Umbilical cord (tissue), 2 donors: ENCODE measurements at places on chromosomes 7 and 10.

- DNase-seq: no peak
Measured at GRCh38 chr7:126778101-126778500, 474.6 kb downstream of the GRM8 start.

DNA sequence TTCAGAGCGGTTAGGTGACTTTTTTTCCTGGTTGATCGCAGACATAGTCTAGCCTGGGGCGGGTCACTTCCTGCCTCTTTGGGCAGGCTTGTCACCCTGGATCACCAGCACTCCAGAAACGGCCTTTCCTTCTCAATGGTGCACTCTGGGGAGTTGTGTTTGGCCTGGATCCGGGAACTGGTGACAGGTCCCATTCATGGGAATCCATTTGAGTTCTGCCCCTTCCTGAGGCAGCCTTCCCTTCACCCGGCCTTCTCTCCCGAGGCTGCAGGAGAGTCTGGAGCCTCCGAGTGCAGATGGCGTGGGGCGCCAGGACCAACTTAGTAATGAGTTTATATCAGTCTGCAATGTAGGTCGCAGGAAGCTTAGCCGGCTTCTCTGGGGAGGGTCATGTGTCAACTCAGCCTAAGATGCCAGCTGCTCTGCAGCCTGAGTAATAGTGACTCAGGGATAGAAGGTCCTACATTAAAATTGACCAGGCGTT lies 54.2 kb downstream of the TACR2 start:
- peak; percentile 69 for DNase-seq

DNA sequence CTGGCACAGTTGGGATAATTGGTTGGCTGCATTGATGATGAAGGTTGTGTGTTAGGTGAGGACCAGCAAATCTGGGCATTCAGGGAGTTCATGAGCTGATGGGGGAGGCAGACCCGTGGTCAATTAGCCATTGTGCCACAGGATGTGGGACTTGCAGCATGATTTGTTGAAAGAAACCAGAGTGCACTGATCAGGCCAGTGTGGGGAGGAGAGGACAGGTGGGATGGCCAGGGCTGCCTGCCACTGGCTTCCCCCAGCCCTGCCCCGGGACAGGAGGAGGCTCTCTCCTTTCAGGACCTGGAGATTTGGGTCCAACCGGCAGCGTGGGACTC lies 4.3 kb downstream of the CLIP2 start:
- DNase-seq: no peak

- DNase-seq: peak; percentile 24
Measured at GRCh38 chr10:48981310-48981907, 41.8 kb upstream of the LRRC18 start.

DNA sequence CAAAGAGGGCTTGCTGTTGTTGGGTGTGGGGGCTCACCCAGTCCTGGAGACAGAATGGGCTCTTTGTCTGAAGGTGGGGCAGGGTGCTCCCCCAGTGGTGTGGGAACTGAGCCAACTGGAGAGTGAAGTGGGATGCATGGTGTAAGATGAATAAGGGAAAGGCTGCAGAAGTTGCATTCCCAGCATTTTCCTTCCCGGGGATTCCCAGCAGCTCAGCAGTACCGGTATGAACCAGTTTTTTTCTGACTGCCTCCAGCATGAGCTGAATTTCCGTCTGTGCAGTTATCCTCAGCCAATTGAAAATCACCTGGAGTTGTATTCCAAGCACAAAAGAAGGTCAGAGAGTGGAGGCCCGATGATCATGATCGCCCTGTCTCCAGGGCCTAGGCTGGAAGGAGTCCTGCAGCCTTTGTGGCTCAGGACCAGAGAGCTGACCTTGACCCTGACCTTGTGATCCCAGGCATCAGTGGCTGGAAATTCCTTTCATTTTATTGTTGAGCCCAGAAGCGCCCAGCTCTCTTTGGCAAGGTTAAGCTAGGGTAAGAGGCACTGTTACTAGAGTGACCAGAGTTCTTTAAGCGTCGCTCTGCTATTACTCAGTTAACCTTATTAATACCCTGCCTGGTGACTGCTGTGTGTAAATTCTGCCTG lies 33.4 kb downstream of the OGDH start:
- peak; percentile 91 for DNase-seq

- DNase-seq: no peak
Measured at GRCh38 chr10:538895-539294, 150.6 kb downstream of the DIP2C start.

DNA sequence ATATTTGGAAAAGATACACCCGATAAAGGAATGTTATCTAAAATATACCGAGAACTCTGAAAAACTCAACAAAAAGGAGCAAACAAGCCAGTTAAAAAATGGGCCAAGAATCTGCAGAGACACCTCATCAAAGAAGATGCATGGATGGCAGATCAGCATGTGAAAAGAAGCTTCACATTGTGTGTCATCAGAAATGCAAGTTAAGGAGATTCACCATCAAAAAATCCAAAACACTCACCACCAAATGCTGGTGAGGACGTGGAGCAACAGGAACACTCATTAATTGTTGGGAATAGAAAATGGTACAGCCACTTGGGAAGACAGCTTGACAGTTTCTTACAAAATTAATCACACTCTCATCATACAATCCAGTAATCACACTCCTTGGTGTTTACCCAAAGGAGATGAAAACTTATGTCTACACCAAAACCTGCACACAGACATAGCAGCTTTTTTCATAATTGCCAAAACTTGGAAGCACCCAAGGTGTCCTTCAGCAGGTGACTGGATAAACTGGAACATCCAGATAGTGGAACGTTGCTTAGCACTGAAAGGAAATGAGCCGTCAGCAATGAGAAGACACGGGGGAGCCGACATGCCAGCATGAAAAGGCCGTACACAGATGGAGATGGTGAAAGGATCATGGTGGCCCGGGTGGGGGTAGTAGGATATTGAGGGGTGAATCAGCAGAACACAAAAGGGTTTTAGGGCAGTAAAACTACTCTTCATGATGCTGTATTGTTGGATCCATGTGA lies 27.9 kb upstream of the PWWP2B start:
- no peak for DNase-seq

GRCh38 chr10:7042419-7043054 lies 368.3 kb downstream of the SFMBT2 start:
- no peak for DNase-seq

DNA sequence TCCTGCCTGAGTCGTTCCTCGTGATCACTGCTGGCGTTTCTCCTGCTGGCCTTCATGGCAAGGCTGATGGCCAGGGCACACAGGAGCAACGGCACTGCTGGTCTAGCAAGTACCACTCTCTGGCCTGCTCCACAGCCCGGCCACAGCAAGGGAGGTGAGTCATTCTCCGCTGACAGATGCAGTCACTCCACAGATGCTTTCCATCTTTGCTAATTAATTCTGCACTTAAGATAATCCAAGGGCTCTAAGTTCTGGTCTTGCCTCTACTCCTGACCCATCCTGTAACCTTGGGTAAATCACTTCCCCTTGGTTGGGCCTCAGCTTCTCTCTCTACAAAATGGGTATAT lies 244.4 kb downstream of the RPS24 start:
- DNase-seq: no peak

DNA sequence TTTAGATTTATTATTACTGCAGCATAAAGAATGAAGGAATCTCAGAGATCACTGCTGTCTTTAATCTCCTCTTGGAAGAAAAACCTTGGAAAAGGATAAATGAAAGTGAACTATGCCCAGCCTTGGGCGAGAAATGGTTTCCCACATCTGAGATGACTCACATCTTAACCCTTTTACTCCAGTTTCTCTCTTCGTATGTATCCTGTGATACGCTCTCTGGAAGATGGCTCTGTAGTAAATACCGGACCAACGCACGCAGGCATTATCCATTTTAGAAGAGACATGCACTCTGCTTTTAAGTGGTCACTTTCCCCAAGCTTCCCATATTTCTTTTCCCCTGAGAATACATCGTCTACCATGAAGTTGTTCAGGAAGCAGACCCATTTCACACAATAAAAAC lies 207.3 kb upstream of the BMPER start:
- peak; percentile 82 for DNase-seq

DNA sequence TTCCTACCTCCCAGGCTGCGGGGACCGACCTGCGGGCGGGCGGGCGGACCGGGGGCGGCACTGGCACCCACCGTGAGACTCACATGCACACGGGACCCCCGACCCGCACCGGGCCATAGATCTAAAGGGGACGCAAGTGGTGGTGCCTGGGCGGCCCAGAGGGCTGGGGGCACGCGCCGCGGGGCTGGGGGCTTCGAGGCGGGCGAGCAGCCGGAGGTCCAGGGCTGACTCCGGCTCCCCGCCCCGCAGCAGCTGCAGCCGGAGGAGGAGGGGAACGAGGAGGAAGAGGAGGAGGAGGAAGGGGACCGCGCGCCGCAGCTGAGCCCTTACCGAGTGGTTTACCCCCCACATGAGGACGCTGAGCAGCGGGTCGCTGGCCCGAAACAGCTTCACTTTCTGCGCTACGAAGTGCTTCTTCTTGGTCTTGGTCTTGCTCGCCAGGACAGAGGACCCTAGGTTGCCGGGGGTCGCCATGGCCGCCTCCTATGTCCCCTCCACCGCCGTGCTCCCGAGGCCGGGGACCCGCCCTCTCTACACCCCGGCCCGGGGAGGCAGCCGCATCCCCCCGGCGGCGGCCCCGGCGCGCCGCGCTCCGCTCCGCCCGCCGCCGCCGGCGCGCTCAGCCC lies 412 bp downstream of the PIP4K2A start:
- peak; percentile 40 for DNase-seq

DNA sequence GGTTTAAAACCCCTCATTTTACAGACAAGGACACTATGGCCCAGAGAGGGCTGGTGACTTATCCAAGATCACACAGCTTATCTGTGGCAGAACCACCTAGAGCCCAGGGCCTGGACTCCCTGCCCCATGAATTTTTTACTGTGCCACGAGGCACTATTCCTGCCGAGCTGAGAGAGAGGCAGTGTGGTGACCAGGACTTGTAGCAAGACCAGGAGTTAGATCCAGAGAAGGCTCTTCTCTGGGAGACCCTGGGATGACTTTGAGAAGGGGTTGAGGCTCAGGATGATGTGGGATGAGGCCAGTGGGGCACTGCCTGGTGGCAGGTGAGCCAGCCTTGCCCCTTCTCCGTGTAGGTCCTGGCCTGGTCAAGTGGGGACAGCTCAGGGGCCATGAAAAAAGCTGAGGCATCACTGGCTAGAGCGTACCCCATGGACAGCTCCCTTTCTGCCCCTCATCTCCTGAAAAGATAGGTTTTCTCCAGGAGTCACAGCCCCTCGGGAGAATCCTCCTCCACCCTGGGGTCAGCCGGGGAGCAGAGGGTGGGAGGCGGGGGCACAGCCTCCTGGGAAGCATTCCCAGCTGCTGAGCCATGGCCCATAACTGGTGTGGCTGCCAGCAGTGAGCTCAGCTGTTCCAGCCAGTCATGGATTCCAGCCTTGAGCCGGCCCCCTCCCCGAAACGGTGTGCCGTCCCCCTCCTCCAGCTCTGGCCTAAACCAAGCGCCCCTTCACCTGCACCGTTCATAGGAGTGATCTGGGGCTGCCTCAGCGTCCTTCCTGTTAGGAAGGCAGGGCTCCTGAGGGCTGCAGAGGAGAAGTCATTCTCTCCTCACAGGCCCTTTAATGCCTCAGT lies 5.8 kb downstream of the FLNC start:
- peak; percentile 55 for DNase-seq

DNA sequence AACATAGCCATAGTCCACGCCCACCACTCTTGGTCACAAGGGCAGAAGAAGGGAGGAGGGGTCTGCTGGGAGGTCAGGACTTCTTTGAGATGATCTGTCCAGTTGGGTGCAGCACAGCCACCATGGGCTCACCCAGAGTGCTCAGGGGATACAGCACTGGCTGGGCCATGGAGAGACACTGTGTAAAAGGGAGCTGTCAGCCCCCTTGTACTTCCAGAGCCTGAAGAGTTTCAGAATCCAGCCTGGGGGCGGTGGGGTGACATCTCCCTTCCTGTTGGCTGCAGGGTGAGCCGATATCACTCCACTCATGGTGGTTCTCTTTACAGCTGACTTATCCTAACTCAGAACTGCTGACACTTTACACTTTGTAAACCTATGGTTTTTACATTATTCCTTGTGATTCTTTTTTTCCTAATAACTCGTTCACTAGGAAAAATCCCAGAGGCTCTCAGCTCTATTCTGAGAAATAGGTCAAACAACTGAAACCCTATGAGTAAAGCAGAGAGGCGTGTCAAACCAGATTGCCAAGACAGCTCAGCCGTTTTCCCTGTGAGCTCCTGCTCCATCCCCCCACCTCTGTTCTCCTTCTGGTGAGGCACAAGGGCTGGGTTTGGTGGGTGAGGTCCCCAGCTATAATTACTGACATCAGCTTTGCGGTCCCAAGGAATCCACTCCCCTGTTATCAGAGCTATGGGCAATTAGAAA lies 3.2 kb upstream of the MRPS24 start:
- DNase-seq: peak; percentile 94

- DNase-seq: no peak
Measured at GRCh38 chr10:124977648-124978375, 35.9 kb downstream of the ZRANB1 start.

DNA sequence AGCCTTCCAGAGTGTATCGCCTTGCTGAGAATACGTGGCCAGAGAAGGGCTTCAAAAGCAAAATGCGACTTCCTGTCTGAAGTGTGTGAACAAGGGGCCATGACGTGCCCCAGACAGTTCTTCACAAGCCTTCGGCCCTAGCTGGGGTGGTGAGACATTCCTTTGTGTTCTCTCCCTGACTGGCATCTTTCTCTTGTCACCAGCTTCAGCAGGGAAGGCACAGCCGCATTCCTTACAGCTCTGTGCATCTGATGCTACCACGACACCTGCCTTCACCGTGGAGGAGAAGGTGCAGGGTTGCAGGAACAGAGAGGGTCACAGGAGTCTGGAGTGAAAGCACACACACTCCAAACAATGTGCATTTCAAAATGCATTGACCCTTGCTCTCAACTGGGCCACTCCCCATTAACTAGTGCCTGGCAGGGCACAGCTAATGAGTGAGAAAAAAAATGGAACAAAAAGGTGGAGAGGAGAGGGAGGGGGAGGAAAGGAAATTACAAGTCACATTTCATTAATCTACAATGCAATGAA lies 93.4 kb downstream of the GPR26 start:
- DNase-seq: peak; percentile 38

DNA sequence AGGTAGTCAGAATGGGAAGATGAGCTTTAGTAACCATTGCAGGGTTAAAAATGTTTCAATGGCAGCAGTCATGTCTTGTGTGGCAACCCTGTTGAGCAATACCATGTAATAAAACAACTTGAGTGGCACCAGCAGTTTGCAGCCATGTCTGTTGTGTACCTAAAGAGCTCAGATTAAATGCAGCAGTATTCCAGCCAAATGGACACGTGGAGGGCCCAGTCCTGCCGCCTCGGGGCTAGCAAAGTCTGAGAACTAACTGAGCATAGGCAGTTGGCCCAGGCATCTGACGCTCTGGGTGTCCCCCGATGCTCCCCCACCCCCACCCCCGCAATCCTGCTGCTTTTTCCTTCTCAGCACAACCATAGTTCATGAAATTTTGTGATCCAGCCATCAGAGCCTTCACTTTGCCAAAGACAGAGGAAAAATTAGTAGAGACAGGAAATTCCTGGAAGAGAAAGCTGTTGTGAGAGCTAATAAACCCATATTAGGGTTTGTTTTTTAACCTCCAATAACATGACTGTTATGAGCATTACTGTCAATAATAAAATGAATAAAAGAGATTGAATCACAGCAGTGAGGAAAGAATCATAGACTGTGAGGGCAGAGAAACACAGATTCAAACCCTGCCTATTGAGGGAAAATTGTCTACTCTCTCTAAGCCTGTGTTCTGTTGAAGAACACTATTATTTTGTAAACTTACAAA lies 220.6 kb upstream of the RHOBTB1 start:
- DNase-seq: no peak

- no peak for DNase-seq
Measured at GRCh38 chr7:452791-453455, 66.7 kb downstream of the PDGFA start.

GRCh38 chr10:74432841-74433594 lies 282.0 kb downstream of the ADK start:
- peak; percentile 60 for DNase-seq

- no peak for DNase-seq
Measured at GRCh38 chr7:79304711-79305110, 148.8 kb downstream of the MAGI2 start.
